ENCODE measurements at places on chromosomes 4 and X.

GRCh38 chrX:38055170-38055847, 49.0 kb downstream of the SYTL5 start:
- DNase-seq: no peak

DNA sequence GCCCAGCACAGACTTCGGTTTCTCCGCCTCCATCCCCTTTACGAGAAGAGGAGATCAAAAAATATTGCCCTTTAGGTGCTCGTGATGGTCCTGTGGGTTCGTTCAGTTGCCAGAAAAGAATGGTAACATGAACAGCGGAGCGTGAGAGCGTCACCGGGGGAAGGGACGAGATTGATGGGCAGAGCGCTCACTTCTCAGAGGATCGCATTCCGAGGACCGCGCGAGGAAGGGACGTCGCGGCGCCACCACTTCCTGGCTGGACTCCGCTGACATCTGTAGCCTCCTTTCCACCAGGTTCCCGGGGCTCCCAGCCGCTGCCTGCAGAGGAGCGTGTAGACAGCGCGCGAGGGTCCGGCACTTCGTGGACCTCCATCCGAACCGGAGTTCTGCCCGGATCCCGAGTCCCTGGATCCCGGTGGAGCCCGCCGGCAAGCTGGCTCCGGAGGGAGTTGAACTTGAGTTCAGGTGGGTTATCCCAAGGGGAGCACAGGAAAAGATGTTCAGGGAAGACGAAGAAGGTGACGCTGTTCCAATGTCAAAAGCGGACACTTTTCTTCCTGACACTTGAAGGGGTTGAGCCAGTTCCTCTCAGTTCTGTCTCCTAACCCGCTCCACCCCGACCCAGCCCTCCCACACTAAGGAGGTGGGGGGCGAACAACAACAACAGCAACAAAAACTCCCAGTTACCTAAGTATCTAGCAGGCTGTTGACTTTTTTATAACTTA, 484 bp downstream of the GALNTL6 start:
- DNase-seq: no peak

DNA sequence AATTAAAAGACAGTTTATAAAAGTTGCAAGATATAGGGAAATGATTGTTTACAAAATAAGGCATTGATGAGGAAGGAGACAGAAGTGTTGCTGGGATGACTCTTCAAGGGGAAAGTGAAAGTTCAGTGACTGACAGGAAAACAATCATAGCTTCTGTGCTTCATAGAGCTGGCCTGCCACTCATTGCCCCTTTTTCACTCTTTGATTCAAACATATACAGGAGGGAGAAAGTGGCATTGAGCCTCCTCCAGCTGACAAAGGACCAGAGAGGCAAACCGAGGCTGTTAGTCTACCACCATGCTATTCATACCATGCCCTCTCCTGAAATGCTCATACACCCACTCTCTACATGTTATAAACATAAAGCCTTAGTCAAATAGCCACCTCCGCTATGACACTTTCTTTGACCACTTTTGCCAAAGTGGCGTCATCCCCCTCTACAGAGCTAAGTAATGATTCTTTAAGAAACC, 79.2 kb upstream of the ATOH1 start:
- DNase-seq: no peak

DNA sequence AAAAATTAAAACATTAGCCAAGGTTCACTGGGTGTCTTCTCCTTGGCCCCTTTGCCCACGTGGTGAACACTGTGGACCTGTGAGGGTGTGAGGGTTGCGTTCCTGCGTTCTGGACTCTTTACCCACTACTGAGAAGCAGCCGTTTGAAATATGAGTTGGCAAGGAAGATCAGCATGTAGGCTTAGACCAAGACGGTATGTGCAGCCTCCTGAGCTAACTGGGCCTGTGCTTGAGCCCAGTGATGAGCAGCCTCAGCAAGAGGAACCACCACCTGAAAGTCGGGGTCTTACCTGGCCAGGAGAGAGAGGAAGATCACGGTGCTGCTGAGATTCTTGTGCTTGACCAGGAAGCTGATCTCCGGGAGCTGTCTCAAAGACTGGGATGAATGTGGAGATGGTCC, 19.5 kb downstream of the RGS12 start:
- no peak for DNase-seq

DNA sequence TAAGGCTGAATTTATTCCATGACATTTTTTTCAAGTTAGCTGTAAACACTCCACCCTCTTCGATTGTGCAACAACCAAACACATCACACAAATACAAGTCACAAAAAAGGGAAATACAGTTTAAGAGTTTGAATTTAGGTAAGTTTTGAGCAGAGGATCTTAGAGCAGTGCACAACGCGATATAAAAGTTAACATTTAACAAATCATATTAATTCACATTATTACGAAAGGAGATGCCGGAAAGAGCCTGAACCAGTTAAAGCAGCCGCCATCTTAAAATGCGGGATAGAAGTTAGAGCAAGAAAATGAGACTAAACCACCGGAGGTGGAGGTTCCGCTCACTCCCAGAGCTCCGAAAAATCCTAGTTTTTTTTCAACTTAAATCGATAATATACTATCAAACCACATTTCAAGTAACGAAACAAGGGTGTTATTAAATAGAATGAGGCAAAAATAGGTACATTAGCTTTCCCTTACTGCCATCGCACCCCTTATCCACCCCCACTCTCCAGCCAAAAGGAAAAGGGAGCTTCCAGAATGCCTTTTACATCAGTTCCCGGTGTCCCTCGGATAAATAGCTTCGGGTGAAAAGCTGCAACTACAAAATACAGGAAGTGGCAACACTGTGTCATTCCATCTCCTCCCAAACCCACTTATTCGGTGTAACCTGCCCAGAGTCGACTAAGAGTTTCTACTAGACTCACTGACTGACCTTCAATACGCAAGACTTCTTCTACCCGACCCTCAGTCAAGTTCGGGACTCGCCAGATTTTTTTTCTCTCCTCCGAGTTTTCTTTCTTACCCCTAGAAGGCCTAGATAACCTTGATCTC, 1.9 kb downstream of the UBE2D3 start:
- DNase-seq: no peak

GRCh38 chr4:71389149-71389827, 50.5 kb downstream of the SLC4A4 start:
- DNase-seq: no peak

GRCh38 chr4:52842792-52843191, 19.3 kb upstream of the RASL11B start:
- DNase-seq: no peak

- no peak for DNase-seq
These were observed 5.2 kb downstream of the KLF3 start for GRCh38 chr4:38669208-38669607.

GRCh38 chr4:99156992-99157391, 12.9 kb upstream of the ADH4 start:
- DNase-seq: no peak

GRCh38 chrX:78133238-78133960, 6.1 kb downstream of the TAF9B start:
- no peak for DNase-seq

DNA sequence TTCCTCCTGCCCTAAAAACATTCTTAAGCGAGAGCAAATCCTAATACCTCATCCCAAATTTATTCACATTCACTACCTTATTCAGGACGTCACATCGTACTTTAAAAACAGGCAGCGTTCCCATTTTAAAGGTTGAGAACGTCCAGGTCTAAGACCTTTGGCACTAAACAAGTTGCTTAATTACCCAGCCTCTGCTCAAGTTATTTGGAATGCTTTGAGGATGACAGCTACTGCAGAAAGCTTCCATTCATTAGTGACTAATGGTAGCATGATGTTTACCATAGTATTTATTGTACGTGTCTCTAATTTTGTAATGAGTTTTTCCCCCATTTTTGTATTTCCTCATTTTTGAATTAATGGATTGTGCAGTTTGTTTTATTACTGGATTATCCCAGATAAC, 1.5 kb downstream of the USP38 start:
- no peak for DNase-seq

DNA sequence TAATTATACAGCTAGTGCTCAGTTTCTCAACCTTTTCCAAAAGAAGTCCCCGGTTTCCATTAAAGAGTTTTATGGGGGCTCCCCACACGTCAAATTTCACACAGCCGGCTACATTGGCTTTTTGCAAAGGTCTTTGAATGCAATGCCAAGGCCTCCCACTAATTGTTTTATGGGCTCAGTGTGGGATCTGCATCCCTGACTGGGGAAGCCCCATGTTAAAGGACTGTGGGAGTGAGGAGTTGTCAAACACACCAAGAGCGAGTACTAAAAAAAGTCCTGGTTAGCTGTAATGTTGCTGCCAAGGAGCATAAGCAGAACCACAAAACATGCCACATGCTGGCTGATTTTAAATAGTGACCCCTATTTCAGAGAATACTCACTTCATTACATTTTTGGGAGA, 162.6 kb downstream of the BMPR1B start:
- DNase-seq: no peak

DNA sequence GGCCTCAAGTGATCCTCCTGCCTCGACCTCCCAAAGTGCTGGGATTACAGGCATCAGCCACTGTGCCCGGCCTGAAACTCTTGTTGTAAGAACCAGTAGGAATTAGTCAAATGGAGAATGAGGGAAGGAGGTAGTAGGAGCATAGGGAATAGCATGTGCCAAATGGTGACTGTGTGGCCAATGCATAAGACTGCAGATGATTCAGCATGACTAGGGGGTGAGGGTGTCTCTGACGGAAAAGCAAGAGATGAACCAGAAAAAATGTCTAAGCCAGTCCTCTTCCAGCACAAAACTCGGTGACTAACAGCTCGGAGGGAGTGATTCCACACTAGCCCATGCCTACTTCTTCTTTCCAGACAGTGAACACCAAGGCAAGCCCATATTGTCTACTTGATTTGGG, 58.2 kb upstream of the DUSP21 start:
- no peak for DNase-seq

GRCh38 chr4:4200624-4201023, 26.1 kb downstream of the OTOP1 start:
- no peak for DNase-seq

Data from activated CD4-positive, alpha-beta T cell treated with anti-CD3 and anti-CD28 coated beads for 24 hours (primary cell).